Stimulated activated CD4-positive, alpha-beta T cell treated with anti-CD3 and anti-CD28 coated beads, Interleukin-1b, Interleukin-23, amount 100 ng/mL, for 24 hours (primary cell): ENCODE measurements at places on chromosomes 4 and X.

DNA sequence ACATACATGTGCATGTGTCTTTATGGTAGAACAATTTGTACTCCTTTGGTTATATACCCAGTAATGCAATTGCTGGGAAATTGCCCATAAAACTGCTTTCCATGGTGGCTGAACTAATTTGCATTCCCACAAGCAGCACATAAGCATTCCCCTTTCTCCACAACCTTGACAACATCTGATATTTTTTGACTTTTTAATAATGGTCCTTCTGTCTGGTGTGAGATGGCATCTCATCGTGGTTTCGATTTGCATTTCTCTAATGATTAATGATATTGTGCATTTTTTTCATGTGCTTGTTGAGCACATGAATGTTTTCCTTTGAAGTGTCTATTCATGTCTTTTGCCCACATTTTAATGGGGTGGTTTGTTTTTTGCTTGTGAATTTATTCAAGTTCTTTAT, 166.0 kb downstream of the TMEM47 start:
- no peak for DNase-seq

GRCh38 chrX:154750301-154751202, at the start of gene GAB3:
GAB3 (minus strand) TSS chrX:154751077; CDS start chrX:154751025, 52 bp downstream.
- DNase-seq = no peak

- no peak for DNase-seq
These were observed 32.4 kb downstream of the LRBA start for GRCh38 chr4:150982557-150983233.

DNA sequence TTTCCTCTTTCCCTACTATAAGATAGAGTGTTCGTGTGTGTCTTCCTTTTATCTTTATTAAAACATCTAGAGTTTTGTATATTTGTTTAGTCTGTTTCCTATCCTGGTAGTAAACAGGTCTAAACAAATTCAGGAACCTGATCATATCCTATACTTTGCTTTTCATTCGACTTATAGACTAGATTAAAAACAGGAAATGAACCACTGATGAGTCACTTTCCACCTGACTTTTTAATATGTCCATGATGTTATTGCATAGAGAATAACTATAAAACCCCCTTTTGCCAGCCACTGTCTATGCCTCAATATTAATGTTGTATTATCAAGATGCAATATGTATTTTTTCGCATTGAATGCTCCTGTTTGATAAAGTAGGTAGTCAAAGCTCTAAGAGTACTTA, 1794.0 kb downstream of the STIM2 start:
- no peak for DNase-seq

GRCh38 chr4:85676050-85676425, 201.1 kb downstream of the ARHGAP24 start:
- DNase-seq = no peak

GRCh38 chrX:33129607-33130006, 81.7 kb downstream of the DMD start:
- DNase-seq = no peak

GRCh38 chr4:57119054-57119651, 9.0 kb upstream of the IGFBP7 start:
- no peak for DNase-seq

DNA sequence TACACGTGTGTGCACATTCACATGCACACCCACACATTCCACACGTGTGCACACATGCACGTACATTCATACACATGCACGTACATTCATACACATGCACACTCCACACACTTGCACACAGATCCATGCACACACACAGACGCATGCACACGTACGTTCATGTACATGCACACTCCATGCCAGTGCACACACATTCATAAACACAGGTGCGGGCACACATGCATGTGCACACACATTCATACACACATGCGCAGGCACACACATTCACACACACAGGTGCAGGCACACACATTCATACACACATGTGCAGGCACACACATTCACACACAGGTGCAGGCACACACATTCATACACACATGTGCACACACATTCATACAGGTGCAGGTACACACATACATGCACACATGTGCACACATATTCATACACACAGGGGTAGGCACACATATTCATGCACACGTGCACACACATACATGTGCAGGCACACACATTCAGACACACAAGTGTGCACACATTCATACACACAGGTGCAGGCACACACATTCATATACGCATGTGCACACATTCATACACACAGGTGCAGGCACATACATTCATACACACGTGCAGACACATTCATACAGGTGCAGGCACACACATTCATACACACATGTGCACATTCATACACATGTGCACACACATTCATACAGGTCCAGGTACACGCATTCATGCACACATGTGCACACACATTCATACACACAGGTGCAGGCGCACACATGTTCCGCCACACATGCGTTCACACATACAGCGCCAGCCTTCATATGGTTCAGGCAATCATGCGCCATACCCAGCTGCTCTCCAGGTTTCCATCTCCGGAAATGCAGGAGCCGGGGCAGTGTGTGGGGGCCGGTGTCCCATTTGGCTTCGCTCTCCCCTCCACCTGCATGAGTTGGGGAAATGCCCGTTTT, 124.8 kb downstream of the HMX1 start:
- DNase-seq = no peak

DNA sequence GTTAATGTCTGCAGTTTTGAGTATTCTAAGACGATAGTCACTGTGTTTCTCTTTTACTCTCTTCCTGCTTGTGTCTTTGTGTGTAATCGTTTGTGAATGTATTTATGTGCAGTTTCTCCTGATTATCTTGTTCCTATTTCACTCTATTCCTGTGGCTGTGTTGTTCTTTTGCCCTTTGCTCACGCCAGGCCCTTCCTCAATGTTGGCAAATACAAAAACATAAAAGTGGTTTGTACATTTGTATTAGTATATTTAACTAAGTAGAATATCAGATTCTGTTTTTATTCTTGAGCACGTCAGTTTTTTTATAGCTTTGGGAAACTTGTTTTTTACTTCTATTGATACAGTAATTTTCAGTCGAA, 107.6 kb upstream of the BMPR1B start:
- no peak for DNase-seq

GRCh38 chr4:28811025-28811424, 1909.1 kb upstream of the PCDH7 start:
- no peak for DNase-seq

DNA sequence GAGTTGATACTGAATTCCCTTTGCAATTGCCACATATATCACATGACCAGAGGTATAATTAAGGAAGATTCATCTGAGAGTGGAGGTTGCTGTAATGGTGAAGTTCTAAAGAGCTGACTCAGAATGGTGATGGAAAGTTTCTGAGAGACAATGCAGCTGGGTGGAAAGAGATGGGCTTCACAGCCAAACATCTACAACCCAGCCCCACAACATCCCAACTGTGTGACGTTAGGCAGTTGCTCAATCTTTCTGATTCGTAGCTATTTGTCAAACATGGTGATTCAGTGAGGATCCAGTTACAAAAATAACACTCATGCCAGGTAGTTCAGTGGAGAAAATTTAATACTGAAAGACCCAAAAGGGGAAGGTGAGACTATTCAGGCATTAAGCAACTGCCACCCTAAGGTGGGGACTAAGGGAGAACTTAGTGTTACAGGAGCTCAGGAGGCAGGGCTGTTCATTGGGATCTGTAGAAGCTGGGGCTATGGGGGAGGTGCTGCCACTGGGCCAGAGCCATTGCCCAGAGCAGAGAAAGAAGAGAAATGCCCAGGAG, 6.9 kb upstream of the AFF1 start:
- no peak for DNase-seq

DNA sequence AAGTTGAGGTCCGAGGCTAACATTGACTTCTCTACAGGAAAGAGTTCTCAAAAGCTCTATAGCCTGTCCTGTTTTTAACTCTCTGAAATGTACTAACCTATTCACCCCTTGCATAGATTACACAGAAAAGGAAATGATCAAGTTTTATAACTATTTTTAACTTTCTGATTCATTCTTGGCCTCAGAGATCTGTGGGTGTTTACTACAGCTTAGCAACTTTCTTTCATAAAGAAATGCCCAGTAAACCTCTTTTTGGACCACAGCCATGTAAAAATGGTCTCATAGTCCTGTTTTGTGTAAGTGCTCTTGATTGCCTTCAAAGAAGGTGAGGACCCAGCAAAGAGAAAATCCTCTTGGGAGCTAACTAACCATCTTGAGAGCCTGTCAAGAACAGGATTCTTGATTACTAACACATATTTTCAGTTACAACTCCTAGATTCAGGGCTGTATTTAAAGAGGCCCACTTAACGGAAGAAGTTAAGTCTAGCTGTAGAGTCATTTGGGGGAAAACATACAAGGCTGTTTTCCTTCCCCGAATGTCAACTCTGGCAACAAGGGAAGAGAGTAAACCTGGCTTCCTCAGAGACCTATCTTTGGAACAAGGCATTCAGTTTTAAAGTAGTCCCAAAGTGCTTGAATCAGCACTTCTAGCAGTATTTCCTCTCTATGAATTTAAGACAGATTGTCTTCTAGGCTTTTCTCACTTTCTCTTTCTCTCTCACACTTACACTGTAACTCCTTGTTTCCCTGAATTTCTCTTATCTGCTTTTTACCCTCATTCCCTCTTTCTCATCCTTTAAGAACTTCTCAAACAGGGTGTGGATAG, 78.2 kb downstream of the IL21 start:
- no peak for DNase-seq

DNA sequence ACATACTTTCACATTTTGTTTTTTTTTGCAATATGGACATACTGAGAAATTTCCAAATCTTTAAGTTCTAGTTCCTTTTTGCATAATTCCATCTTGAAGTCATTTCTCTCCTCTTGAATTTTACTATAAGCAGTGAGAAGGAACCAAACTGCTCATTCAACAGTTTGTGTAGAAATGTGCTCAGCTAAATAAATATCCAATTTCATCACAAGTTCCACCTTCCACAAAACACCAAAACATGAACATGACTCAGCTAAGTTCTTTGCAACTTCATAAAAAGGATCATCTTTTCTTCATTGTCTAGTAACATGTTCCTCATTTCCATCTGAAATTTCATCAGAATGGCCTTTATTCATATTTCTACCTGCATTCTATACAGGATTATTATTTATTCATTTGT, 77.3 kb upstream of the FGF13 start:
- DNase-seq = no peak

GRCh38 chr4:11424000-11424399, 4.7 kb downstream of the HS3ST1 start:
- no peak for DNase-seq

DNA sequence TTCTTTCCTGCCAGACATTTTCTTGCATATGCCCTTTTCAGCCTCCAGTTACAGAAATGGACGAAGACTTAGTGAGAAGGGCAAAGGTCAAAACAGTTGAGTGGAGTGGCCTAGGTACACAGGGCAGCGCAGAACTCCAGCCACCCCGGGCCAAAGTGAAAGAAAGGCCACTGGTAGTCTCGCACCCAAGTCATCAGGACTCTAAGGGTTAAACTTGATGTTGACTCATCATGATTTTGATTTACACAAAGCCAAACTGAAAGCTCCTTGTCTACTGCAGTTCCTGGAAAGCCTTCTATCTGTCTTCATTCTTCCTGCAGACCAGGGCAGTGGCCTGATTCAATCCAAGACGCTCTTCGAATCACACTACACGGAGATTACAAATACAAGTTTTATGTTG, 2.6 kb upstream of the IL13RA1 start:
- DNase-seq = no peak

DNA sequence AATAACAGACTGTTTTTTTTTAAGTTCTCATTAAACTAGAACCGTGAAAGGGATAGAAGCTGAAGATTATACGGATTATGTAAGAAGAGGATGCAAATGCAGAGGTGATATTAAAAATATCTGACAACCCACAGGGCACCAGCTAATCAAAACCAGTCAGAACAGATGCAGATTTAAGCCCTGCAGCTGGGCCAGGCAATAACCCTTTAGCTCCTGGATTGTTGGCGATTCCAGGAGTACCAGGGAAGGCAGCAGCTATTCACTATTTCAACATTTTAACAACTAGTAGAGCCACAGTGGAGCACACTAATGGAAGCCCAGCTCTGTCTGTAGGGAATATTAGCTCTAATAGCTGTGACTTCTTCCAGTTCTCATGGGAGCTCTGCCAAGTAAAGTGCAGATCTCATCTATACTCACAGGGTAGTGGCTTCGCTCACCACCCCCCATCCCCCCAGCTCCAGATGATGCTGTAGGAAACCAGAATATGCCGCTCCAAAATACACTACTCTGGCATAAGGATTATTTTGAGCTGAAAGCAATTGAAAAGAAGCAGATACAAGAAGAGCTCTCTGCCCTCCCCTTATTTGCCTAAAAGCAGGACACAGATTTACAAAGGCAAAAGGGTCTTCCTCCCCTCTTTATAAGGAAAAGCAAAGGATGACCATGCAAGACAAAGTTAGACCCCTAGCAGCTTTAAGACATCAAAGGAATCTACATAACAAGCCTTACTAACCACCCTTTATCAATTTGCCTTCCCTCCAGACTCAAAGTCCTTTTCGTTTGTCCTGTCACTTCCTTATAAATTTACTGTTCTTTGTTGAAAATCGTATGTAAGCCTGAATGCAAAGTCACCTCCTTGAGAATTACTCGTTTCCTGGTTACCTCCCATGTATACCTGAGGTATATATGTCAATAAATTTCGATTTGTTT, 13.7 kb downstream of the SCD5 start:
- no peak for DNase-seq

DNA sequence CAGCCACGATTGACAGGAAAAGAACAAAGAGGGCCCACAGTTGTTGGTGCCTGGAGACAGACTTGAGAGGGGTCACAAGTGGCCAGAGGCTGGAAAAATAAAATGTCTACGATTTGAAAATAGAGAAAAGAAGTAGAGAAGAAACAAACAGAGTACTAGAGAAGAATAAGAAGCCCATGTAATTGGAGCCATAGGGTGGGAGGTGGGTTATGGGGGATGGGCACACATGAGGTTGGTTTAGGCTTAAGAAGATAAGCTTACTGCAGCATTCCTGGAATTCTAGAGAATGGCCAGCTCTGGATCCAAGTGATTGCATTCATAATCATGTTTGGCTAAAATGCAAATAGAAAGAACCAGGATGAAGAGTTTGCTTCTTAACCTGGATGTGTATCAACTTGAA, 210.7 kb downstream of the MAML3 start:
- DNase-seq = no peak

DNA sequence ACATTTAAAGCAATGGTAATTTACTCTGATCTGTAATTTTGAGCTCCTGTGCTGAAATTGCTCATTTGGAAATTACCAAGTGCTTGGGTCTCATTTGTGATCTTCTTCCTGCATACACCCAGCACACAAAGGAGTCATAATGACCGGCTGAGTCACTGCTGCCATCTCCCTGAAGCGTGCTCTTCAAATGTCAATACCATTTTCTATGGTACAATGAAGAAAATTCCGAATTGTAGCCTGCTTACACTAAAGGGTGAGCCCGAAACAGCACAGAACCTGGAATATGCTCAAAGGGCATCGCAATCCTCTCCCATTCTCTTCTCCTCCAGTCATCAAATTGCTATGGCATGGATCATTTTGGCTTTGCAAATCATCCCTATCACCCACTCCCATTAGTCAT, 140.5 kb downstream of the GRIA3 start:
- DNase-seq = no peak

- DNase-seq = no peak
These were observed 142.8 kb downstream of the SLIT2 start for GRCh38 chr4:20394512-20394911.

- DNase-seq = no peak
These were observed 192.0 kb downstream of the HNRNPD start for GRCh38 chr4:82181789-82182188.
